Progenitor cell of endocrine pancreas (in vitro differentiated cells): ENCODE measurements at places on chromosomes 2 and 18. TPM values are rescaled to one million over a fixed set of nuclear protein-coding genes. Genes with fewer than 3 reads are reported as not detected.

Gene XRCC5
- 378 and 386 TPM in 2 replicates for total RNA-seq

Gene RABL2A
- total RNA-seq = 56.2 and 61.2 TPM in 2 replicates

Gene OSR1
- 10.3 and 10.7 TPM in 2 replicates for total RNA-seq

Gene OXER1
- 4.3 and 4.6 TPM in 2 replicates for total RNA-seq

Gene BOLL
- total RNA-seq = 0.22 and 0.51 TPM in 2 replicates

- no peaks in the 10 kb centered on the region for H3K36me3 ChIP-seq
- H3K27me3 ChIP-seq = no peaks in the 10 kb centered on the region
Measured at GRCh38 chr2:205965707-205966106, 120.3 kb downstream of the INO80D start.

- DNase-seq = no peak
- H3K4me3 ChIP-seq = no peak overlapping the region
- peaks cover 30% of the 10 kb centered on the region for H3K4me1 ChIP-seq
- no peak overlapping the region for H3K27ac ChIP-seq
Measured at GRCh38 chr18:56166914-56167313, 471.5 kb downstream of the TXNL1 start.

GRCh38 chr2:19490846-19491435 lies 132.5 kb upstream of the OSR1 start:
- no peak overlapping the region for H3K27ac ChIP-seq
- no peaks in the 10 kb centered on the region for H3K27me3 ChIP-seq
- no peak for DNase-seq
- H3K36me3 ChIP-seq = no peaks in the 10 kb centered on the region
- peaks cover 1% of the 10 kb centered on the region for H3K4me1 ChIP-seq

DNA sequence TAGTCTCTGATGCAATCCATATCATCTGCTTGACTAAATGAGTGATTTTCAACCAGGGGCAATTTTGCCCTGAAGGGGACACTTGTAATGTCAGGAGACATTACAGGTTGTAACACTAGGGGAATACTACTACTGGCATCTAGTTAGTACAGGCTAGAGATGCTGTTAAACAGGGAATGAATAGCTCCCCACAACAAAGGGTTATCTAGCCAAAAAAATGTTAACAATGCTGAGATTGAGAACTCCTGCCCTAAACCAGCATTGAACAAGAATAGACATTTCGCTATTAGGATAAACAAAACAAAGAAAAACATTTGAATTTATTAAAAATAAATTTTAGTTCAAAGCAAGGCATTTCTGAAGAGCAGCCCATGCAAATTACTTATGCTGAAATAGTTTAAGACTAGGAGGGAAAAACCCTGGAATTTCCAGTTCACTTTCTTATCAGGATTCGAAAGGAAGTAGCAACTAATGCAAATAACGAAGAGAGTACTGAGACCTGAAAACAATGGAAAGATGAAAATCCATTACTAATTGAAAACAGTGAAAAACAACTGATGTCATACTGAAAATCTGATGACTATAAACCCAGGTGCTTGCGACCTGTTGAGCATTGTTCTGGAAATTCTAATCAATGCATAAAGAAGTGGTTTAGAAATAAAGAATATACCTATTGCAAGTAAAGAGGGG lies 53.1 kb downstream of the CAB39 start:
- H3K36me3 ChIP-seq = peaks cover 23% of the 10 kb centered on the region
- H3K4me3 ChIP-seq = no peak overlapping the region
- no peak for DNase-seq
- H3K27ac ChIP-seq = peak overlapping the region; percentile 47
- peaks cover 8% of the 10 kb centered on the region for H3K4me1 ChIP-seq

DNA sequence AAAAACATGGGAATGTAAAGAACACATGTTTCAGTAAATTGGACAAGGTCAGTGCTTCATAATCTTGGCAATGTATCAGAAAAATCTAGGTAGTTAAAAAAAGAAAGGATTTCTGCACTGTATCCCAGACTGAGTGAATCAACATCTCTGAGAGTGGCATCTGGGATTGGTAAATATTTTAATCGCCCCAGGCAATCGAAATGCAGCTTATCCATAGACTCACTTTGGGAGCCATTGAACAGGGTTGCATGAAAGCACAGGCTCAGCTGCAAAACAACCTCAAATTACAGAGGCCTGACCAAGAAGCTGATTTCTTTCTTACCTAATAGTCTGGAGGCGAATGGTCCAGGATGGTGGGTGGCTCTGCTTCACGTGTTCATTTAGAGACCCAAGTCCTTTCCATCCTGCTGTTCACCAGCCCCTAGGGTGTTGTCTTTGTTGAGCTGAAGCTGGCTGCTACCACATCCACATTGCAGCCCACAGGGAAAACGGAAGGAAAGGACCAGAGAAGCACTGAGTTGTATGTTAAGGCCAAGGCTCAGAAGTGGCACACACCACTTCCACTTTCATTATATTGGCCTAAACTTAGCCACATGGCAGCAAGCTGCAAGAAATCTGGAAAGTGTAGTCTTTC lies 59.0 kb downstream of the MOGAT1 start:
- H3K36me3 ChIP-seq = no peaks in the 10 kb centered on the region
- DNase-seq = no peak
- no peaks in the 10 kb centered on the region for H3K4me1 ChIP-seq
- H3K4me3 ChIP-seq = no peak overlapping the region
- H3K27me3 ChIP-seq = peaks cover 4% of the 10 kb centered on the region
- H3K27ac ChIP-seq = no peak overlapping the region

DNA sequence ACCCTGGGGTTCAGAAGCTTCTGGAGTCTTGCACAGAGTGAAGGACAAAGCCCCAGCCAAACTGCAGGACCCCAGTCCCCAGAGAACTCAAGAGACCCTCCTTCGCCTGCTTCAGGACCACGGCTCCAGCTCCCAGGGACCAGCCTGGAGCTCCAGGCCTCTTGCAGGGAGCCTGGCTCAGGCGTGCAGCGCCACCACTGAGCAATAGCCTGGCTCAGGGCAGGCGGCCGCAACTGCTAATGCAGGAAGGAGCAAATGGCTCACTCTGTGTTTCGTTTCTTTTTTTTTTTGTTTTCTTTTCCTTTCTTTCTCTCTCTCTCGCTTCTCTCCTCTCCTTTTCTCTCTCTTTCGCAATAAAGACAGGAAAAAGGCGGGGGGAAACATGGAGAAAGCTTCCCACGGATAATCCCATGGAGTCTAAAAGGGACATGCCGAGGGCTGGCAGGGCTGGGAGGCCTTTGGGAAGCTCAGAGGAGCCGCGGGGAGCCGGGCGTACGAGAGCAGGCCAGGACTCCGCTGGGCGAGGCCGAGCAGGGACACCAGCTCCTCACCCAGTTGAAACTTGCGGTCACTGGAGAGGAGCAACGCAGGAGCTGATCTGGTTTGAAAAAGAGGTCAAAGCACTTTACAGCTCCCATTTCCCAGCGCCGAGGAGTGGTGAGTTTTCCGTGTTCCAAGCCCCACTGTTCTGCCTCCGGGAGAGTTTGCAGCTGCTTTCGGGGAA lies 244.8 kb downstream of the TWIST2 start:
- H3K27ac ChIP-seq = no peak overlapping the region
- peaks cover 4% of the 10 kb centered on the region for H3K36me3 ChIP-seq
- H3K4me3 ChIP-seq = no peak overlapping the region
- H3K27me3 ChIP-seq = no peaks in the 10 kb centered on the region

GRCh38 chr2:210460322-210461227 lies 16.0 kb downstream of the LANCL1 start:
- H3K27me3 ChIP-seq = no peaks in the 10 kb centered on the region
- H3K4me1 ChIP-seq = peaks cover 4% of the 10 kb centered on the region
- peaks cover 31% of the 10 kb centered on the region for H3K36me3 ChIP-seq
- H3K27ac ChIP-seq = no peak overlapping the region
- DNase-seq = no peak

- H3K27me3 ChIP-seq = peaks cover 5% of the 10 kb centered on the region
- H3K27ac ChIP-seq = no peak overlapping the region
- no peak for DNase-seq
- H3K36me3 ChIP-seq = no peaks in the 10 kb centered on the region
Measured at GRCh38 chr18:63022429-63023022, 297.0 kb downstream of the BCL2 start.

DNA sequence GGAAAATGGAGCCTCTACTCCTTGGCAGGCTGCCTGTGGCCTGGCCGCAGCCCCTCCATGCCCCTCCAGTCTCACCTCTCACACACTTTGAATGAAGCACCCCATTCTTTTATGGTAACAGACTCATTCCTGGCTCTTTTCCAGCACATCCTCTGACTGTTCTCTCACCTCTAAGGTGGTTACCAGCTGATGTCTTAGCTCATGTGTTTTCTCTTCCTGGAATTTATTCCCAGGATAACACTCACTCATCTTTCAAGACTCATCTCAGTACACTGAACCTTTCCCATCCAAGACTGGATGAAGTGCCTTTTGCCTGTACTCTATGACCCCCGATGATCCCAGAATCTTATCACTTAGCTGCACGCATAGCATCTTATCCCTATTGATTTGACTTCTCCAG lies 50.6 kb downstream of the SLC9A4 start:
- peaks cover 6% of the 10 kb centered on the region for H3K4me1 ChIP-seq
- H3K27ac ChIP-seq = no peak overlapping the region
- no peak overlapping the region for H3K4me3 ChIP-seq

DNA sequence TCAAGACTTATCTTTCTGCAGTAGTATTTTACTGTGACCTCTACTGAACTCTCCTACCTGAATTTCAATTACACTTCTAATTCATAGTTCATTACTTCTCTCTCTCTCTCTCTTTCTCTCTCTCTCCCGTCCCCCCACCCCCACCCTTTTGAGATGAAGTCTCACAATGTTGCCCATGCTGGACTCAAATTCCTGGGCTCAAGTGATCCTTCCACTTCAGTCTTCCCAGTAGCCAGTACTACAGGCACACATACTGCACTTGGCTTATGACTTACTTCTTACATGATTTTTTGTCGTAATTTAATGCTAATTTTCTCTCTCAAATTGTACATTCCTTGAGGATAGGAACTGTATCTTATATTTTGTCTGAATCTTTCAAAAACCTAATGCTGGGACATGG lies 6.0 kb upstream of the HIBCH start:
- DNase-seq = no peak
- no peak overlapping the region for H3K4me3 ChIP-seq
- no peak overlapping the region for H3K27ac ChIP-seq
- H3K27me3 ChIP-seq = no peaks in the 10 kb centered on the region
- peaks cover 3% of the 10 kb centered on the region for H3K4me1 ChIP-seq
- H3K36me3 ChIP-seq = no peaks in the 10 kb centered on the region

GRCh38 chr2:43777306-43777926 lies 3.6 kb downstream of the DYNC2LI1 start:
- no peak overlapping the region for H3K4me3 ChIP-seq
- no peak overlapping the region for H3K27ac ChIP-seq
- no peaks in the 10 kb centered on the region for H3K27me3 ChIP-seq
- peaks cover 13% of the 10 kb centered on the region for H3K36me3 ChIP-seq
- peaks cover 6% of the 10 kb centered on the region for H3K4me1 ChIP-seq

DNA sequence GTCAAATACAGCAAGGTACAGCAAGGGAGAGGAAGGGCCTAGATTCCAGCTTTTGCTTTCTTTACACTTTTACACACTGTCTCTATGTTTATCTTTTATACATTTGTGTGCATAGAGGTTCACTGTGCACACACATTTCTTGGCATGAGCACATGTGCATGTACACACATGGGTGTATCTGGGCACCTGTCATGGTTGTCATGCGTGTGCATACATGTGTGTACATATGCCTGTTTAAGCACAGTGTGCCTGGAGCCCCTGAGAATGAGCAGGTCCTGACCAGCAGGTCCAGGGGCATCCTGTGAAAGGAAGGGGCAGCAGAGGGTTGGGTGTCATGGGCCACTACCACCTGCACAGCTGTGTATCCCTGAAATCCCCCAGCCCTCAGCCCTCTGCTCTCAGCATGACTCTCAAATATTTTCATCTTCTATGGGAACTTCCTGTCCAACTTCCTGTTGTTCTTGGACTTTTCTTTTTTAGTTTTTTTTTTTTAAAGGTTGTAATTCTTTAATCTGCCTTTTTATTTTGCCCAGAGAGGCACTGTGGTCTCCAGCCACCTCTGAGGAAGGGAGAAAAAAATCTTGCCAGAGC lies 97.0 kb upstream of the EPAS1 start:
- no peaks in the 10 kb centered on the region for H3K36me3 ChIP-seq
- no peak for DNase-seq
- H3K4me3 ChIP-seq = no peak overlapping the region
- peaks cover 2% of the 10 kb centered on the region for H3K27me3 ChIP-seq

DNA sequence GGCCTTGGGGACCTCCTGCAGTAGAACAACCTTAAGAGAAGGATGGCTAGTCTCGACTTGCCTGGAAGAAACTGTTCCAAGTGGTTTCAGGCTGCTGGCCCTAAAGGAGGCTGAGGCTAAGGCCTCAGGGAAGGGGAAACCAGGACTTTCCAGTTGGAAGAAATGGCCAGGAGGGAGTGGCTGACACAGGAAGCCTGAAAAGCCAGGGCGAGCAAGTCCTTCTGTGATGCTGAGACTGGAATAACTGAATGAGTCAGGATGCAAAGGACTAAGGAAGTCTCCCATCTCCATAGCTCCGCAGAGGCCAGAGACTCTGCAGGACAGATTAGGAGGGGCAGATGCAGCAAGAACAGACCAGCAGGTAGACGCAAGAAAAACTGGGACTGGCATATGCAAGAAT lies 7.4 kb downstream of the HTRA2 start:
- H3K36me3 ChIP-seq = peaks cover 2% of the 10 kb centered on the region
- H3K27ac ChIP-seq = no peak overlapping the region
- H3K4me1 ChIP-seq = peaks cover under 1% of the 10 kb centered on the region
- H3K4me3 ChIP-seq = no peak overlapping the region
- no peaks in the 10 kb centered on the region for H3K27me3 ChIP-seq
- DNase-seq = no peak

DNA sequence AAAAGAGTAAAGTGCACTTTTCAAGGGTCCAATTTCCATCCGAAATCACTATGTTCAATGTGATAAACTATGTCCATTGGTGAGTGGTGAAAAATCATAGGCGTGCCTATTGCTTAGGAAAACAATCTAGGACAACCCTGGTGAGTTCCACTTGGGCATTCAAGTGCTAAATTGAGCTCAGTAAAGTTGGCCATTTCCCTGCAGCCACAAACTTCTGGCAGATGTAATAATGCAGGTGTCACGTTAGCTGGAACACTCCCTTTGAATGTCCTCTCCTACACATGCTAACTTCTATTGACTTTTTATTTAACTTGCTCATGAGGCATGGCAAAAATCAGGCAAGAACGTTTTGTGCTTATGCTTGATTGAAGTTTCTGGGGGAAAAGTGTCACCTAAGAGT lies 67.1 kb downstream of the CPS1 start:
- no peaks in the 10 kb centered on the region for H3K4me1 ChIP-seq
- no peaks in the 10 kb centered on the region for H3K36me3 ChIP-seq
- DNase-seq = no peak
- no peaks in the 10 kb centered on the region for H3K27me3 ChIP-seq

DNA sequence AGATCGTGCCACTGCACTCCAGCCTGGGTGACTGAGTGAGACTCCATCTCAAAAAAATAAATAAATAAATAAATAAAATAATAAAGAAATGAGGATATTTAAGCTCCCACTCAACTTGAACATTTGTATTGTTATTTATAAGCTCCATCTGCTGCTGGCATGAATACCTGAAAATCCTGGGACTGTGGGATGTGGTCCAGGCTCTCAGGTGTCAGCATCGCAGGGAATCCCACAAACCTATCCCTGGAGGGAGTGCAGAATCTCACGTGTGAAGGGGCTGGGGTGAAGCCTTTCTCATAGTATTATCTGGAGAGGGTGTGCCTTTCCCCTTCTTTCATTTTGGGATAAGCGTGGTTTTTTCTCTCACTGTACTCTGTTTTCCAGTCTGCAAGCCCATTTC lies 47.4 kb upstream of the POLE4 start:
- H3K27ac ChIP-seq = no peak overlapping the region
- H3K4me3 ChIP-seq = no peak overlapping the region
- H3K36me3 ChIP-seq = no peaks in the 10 kb centered on the region
- no peak for DNase-seq
- H3K4me1 ChIP-seq = peaks cover 7% of the 10 kb centered on the region

- no peaks in the 10 kb centered on the region for H3K36me3 ChIP-seq
- H3K4me3 ChIP-seq = no peak overlapping the region
- no peaks in the 10 kb centered on the region for H3K4me1 ChIP-seq
- no peak for DNase-seq
- H3K27me3 ChIP-seq = peaks cover 87% of the 10 kb centered on the region
Measured at GRCh38 chr2:121052023-121052422, 233.0 kb downstream of the TFCP2L1 start.
